ENCODE measurements at places on chromosomes 16 and 17.

- DNase-seq, result no peak
Observed at GRCh38 chr17:79775632-79776031, 2.3 kb upstream of the CBX2 start.

GRCh38 chr16:49492896-49493626 is 119.5 kb downstream of the C16orf78 start:
- no peak for DNase-seq

DNA sequence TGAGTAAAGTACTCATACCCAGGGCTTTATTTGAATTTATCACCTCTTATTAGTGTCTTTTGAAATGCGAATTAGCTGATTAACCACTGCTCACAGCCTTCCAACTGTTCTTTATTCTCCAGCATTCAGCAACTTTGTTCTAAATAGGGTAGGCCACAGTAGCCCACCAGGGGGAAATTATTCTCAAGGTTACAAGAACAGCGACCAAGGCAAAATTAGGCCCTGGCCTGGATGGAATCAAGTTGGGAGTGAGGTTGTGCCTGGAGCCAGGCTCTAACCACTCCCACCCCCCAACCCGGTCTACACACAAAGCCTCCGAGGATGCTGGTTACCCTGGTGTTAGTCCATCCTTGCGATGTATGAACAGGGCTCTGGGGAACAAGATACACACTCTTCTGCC is 245.5 kb downstream of the STX8 start:
- DNase-seq, result no peak

- DNase-seq, result no peak
Observed at GRCh38 chr16:67657751-67658518, 2.1 kb downstream of the ACD start.

- peak; percentile 99 for DNase-seq
Observed at GRCh38 chr16:30065102-30065942, at the start of gene ALDOA. Gene ALDOA, plus strand, starts transcription at chr16:30065760. Its CDS starts 1,138 bp downstream, at chr16:30066898.

GRCh38 chr17:74757502-74757901 is 9.1 kb downstream of the NHERF1 start:
- DNase-seq, result no peak

GRCh38 chr16:64215730-64216129 is 906.1 kb downstream of the CDH11 start:
- DNase-seq, result no peak

GRCh38 chr16:14322186-14322585 is 251.1 kb downstream of the MRTFB start:
- no peak for DNase-seq

DNA sequence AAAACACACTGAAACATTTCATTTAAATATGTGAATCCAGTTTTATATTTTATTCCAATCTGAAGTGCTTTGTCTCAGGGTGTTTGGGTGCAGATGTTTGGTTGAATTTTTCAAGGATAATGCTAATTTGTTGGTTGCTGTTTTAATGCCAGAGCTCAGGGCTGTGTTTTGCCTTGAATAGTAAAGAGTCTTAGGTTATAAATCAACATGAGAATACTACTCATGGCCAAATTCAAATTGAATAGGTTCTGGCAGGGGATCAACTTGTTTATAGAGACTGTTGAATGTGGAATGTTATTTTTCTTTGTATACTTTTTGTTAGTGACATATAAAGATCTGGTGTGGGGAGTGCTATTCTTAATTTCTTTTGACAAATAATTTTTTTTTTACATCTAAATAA is 18.8 kb downstream of the TOM1L1 start:
- DNase-seq, result no peak

DNA sequence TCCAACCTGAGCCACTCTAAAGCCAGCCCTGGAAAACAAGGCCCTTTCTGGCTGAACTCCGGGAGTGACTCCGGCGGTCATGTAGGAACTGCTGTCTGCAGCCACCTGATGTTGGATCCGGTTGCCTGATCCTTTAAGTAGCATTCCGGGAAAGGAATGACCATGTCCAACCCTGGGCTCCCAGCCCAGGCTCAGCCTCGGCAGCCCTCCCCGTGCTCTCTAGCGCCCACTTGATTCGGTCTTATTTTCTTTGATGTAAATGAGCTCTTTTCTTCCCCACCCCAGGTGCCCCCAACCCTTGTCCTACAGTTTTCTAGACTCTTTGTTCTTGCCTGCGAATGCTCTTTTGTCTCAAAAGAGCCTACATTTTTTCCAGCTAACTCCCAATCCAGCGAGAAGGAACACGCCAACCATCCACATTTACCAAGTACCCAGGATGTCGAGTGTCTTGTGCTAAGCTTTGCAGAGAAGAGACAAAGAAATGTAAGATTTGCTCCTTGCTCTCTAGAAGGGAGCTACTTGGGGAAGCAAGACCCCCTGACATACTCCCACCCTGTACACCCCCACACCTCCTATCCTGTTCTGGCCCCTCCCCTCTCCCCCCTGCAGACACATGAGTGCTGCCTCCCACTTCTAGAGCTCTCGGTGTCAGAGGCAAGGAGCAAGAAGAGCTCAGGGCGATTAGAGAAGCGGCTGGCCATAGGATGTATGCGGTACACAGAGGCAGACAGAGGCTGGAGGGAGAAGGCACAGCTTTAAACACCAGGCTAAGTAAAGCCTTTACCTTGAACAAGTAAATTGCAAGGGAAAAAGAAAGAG is 53.8 kb downstream of the COG7 start:
- no peak for DNase-seq

- no peak for DNase-seq
Observed at GRCh38 chr16:15830832-15831451, 25.9 kb downstream of the MYH11 start.

DNA sequence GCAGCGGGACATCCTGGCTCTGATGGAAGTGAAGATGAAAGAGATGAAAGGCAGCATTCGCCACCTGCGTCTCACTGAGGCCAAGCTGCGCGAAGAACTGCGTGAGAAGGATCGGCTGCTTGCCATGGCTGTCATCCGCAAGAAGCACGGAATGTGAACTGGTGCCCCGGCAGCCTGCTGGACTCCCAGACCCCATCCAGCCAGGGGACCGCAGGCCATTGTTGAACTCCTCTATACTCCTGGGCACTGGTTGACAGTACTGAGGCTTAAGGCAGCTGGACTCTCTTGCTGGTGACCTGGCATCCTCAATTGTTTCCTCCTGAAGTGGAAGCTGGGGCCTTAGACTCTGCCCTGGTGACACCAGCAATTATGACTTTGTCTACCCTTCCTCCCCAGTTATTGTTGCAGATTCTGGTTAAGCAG is 1.2 kb downstream of the THAP11 start:
- no peak for DNase-seq

- DNase-seq, result peak; percentile 65
Observed at GRCh38 chr17:74190154-74190553, 13.3 kb upstream of the RPL38 start.

- DNase-seq, result no peak
Observed at GRCh38 chr17:55676274-55676673, 46.4 kb downstream of the TMEM100 start.

DNA sequence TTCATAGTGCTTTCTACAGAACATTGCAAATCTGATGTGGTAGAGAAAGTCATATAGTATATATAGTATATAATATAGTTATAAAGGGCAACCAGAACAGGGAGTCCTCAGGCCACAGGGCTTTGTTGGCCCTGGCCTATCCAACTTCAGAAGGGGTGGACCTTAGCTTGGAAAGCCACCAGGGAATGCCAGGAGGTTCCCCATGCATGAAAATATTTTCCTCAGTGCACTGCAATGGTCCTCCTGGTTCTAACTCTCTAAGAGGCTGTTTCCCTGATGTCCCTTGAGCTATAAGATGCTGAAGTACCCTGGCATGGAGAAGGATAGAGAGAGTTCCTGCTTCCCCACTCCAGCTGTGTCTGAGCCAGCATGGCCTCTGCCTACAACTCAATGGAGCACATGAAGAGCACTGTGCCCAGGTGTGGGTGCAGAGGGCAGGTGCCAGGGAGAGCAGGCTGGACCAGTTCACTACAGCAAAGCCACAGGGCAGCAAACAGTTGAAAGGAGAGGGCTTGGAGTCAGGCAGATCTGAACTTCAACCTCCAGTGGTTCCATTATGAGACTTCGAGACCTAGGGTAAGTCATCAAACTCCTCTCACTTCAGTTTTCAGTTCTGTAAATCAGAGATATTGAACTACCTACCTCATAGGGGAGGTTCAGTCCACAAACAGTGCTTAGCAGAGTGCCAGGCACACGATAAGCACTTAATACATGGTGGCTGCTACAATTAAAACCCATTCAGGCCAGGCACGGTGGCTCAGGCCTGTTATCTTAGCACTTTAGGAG is 183.1 kb downstream of the SALL1 start:
- no peak for DNase-seq

DNA sequence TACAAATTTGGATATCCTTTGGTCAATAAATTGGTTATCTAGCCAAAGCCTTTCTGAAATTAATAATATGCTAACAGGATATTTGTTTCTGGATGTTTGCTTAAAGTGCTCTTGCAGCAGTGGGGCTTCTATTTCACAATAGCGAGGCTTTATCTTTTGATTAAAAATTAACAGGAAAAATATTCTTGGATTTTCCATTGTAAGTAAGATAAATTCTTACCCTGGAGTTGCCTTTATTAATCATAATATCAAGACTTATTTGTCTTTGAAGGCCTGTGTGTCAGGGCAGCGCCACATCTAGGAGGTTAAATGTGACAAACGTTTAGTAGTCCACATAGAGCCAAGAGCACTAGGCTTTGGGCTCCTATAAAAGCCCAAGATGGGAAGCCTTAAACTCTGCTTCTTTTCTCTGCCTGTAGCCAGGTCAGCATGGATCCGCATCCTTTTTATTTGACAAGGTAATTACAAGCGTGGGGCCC is 5.3 kb downstream of the TMEM97 start:
- DNase-seq, result no peak

DNA sequence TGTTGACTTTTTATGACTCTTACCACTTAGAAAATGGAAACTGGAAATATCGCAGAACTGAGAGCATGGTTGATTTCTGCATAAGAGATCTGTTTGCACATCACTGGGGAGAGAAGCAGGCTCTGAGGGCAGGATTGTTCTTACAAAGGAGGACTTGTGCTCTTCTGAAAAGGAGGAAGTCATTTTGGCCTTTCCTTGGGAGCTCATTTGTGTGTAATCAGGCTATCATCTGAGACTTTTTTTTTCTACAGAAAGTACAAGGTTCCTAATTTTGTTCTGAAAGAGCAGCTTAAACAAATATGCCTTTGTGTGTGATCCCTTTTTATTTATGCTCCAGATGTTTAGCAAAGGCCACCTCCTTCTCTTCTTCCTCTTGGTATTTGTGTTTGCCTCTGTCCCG is 145.7 kb upstream of the CACNG5 start:
- DNase-seq, result no peak

DNA sequence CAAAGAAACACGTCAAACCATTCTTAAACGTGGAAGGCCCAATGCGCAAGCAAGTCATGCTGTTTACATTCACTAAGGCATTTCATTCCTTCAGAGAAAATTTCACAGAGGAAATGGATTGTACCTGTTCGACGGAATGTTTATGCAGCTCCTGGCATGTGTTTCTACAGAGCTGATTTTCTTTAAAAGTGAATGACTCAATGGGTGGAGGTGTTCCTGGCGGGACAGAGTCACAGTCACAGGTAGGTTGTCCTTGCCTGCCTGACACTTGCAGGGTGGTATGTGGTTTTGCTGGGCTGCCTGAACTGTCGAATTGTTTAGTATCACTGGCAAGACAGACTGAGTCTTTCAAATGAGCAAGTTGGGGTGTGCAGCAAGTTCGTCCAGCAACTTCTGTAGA is 11.6 kb downstream of the PALB2 start:
- DNase-seq, result no peak

GRCh38 chr16:678858-679813 is 1.1 kb upstream of the STUB1 start:
- DNase-seq, result peak; percentile 56

- DNase-seq, result peak; percentile 62
Observed at GRCh38 chr16:22638393-22639206, 127.9 kb downstream of the NPIPB5 start.

- DNase-seq, result no peak
Observed at GRCh38 chr17:11898526-11899235, 98.6 kb downstream of the ZNF18 start.

- DNase-seq, result no peak
Observed at GRCh38 chr16:8682551-8683259, 8.3 kb downstream of the ABAT start.

DNA sequence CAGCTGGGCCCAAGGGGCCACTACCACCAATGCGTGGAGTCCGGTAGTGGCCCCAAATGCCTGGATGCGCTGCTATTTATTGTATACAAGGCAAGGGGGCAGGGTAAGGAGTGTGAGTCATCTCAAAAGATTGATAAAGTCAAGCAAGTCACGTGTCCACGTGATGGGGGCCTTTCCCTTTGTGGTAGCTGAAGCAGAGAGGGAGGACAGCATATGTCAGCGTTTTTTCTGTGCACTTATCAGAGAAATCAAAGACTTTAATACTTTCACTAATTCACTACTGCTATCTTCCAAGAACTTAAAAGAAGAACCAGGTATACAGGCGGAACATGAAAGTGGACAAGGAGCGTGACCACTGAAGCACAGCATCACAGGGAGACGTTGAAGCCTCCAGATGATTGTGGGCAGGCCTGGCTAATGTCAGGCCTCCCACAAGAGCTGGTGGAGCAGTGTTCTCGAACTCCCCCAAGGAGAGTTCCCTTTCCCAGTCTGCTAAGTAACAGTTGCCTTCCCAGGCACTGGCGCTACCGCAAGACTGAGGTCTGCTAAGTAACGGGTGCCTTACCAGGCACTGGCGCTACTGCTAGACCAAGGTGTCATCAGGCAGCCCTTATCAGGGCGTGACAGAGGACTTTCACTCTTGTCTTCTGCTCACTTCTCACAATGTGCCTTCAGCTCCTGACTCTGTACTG is 10.8 kb upstream of the ASB16 start:
- DNase-seq, result peak; percentile 76

DNA sequence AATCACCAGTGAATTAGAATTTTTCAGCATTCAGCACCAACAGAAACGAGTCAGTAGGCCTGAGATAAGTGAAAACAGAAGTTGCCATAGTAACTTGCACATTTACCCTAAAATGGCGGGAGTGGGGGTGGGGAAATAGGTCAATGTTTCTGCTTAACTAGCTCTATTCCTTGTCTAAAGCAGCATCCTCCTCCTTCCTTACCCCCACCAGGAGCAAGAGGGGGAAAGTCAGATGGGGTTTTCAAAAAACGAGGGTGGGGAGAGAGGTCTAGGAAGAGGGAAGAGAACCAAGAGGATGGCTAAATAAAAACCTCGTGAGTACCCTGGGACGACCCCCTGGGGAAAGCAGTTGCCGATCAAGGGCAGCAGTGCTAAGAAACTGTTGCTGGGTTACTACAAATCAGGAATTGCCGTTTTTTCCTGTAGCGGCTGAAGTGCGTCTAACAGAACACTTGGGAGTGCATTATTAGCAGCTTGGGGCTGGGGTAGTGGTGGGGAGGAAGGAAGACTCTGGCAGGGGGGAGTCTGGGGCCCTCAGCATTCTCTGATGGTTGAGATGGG is 34.4 kb upstream of the MNT start:
- no peak for DNase-seq

- no peak for DNase-seq
Observed at GRCh38 chr17:56880133-56880532, 33.7 kb downstream of the TRIM25 start.

- no peak for DNase-seq
Observed at GRCh38 chr17:39664581-39665561, at the start of gene TCAP. Gene TCAP, plus strand, starts transcription at chr17:39665349. Its CDS starts 11 bp downstream, at chr17:39665360.

GRCh38 chr17:81859906-81860755 is at the start of gene P4HB:
Gene P4HB, minus strand, starts transcription at chr17:81860535. Its CDS starts 64 bp downstream, at chr17:81860471.
- DNase-seq, result no peak

Measured in fibroblast of villous mesenchyme (primary cell).